ENCODE measurements at places on chromosomes 12 and 14. TPM values are rescaled to one million over a fixed set of nuclear protein-coding genes. Genes with fewer than 3 reads are reported as not detected.
A peak's percentile ranks its signal among the peaks of the same experiment; 100 is the strongest.

GRCh38 chr14:31106768-31107167 lies 80.6 kb upstream of the STRN3 start:
- peak; percentile 30 for DNase-seq

DNA sequence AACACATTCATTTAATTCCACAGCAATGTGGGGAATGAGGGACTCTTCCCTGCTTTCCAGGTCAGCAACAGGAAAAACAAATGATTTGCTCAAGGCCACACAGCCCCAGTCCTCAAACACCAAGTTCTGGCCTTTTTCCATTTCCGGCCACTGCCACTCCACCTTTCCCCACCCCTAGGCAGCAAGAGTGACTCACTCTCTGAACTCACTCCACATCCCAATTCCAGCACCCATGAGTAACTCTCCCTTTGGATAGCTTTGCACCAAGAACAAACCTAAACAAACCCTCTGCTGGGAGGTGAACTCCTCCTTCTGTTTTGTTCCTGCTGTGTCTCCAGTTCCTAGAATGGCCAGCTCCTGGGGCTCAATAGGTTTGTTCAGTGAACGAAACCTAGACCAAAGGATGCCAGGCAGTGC lies 30.4 kb upstream of the PLEKHG6 start:
- peak; percentile 90 for DNase-seq

GRCh38 chr12:55718624-55719275 lies 1.4 kb upstream of the RDH5 start:
- no peak for DNase-seq

- DNase-seq: no peak
These were observed 19.5 kb downstream of the TTC9 start for GRCh38 chr14:70660967-70661893.

Gene NFE2
- total RNA-seq: 0.35 TPM

GRCh38 chr14:92425101-92425500 lies 88.5 kb upstream of the RIN3 start:
- DNase-seq: peak; percentile 81

Data from HFFc6 (cell line).